ENCODE measurements at places on chromosomes 6 and 20. TPM values are rescaled to one million over a fixed set of nuclear protein-coding genes. Genes with fewer than 3 reads are reported as not detected.

DNA sequence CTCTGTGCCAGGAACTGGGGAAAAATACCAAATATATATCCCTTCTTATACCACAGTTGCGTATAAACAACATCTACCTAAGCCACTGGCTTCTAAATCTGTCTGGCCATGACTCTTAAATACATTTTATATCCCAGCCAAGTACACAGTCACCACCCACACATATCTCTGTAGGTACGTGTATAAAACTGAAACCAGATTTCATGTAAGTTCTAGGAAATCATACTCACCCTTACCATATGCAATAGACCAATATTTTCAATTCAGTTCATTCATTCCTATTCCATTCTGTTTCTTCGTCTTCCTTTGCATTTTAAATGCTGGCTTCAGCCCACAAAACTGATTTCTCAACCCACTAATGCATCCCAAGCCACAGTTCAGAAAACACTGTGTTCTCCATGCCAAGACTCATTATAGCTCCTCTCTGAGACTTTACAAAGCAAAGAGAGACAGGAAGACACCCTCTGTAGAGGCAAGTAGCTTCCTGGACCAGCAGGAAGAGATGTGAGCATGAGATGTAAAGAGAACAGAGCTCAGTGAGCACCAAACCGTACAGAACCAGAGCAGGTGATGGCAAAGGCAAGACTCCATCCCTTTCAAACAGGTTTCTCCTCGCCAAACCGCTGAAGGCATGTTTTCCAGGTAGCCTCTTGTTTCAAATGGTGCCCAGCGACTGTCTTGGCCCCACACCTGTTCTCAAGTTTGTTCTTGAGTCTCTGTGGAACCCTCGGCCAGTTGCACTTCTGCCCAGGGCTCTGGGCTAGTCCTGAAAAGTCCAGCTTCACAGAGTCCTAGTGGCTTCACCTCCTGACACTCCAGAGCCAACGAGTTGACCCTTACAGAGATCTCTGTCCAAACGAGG, 18.7 kb downstream of the FAM50B start:
- no peak for DNase-seq

GRCh38 chr20:40763646-40764295, 74.7 kb upstream of the MAFB start:
- no peak for DNase-seq

- no peak for DNase-seq
Observed at GRCh38 chr6:34560366-34561226, 4.5 kb upstream of the SPDEF start.

GRCh38 chr6:43776799-43777776, 7.1 kb downstream of the VEGFA start:
- no peak for DNase-seq

DNA sequence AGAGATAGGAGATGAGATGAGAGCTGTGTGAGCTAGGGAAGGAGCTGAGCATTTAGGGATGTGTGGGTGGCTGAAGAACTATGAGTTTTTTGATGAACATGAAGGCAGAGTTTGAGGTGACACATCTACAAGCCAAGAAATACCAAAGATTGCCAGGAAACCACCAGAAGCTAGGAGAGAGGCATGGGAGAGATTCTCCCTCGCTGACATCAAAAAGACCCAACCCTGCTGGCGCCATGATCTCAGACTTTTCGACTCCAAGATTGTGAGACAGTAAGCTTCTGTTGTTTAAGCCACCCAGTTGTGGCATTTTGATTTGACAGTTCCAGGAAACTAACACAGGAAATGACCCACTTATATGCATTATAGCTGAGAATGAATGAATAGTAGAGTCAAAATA, 790.9 kb downstream of the TFAP2A start:
- DNase-seq: no peak

DNA sequence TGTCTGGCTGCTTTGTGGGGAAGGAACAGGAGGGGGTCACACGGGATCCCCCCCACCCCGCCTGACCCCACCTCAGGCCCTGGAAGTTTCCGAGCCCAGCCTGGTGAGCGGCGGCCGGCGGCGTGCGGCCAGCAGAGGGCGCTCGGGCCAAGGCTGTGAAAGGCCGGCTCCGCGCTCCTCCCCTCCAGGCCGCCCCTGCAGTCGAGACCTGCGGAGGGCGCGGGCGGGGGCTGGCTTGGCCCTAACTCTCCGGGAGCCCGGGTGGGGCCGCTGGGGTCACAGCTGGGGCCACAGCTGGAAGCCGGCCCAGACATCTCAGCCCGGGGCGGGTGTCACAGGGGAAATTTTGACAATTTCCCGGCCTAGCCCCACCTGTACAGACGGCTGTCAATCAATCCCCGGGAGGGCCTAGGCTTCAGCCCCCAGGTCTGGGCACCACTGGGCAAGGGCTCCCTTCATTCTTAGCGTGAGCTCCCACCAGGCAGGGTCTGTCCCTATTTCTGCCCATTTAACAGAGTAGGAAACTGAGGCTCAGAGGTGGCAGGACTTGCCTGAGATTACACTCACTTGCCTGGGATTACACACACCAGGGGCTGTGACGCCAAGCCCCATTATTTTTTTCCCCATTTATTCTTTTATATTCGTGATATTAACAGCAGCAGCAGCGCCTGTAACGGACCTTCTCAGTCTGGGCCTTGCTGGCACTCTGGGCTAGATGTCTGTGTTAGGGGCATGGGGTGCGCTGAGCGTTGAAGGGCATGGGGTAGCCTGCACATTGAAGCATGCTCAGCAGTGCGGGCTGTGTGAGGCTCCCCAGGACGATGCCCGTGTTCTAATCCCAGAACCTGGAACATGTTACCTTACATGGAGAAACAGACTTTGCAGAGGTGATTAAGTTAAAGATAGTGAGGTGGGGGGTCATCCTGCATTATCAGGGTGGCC, 23.0 kb downstream of the ZBP1 start:
- peak; percentile 82 for DNase-seq

DNA sequence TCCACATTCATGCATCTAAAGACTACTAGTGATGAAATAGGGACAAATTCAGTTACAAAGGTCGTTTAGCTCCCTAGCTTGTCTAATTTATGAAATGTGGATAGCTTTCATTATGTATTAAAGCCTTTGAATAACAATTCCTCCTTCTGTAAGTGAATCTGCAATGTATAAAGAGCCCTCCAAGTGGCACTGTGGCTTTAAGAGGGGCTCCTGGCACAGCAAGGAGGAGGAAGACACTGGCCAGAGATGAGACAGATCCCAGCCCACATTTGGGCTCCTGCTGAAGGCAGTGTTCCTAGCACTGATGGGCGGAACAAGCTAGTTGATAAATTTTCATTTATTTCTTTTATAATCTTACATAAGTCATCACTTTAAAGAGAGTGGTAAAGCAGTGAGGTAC, 17.6 kb upstream of the FUCA2 start:
- no peak for DNase-seq

DNA sequence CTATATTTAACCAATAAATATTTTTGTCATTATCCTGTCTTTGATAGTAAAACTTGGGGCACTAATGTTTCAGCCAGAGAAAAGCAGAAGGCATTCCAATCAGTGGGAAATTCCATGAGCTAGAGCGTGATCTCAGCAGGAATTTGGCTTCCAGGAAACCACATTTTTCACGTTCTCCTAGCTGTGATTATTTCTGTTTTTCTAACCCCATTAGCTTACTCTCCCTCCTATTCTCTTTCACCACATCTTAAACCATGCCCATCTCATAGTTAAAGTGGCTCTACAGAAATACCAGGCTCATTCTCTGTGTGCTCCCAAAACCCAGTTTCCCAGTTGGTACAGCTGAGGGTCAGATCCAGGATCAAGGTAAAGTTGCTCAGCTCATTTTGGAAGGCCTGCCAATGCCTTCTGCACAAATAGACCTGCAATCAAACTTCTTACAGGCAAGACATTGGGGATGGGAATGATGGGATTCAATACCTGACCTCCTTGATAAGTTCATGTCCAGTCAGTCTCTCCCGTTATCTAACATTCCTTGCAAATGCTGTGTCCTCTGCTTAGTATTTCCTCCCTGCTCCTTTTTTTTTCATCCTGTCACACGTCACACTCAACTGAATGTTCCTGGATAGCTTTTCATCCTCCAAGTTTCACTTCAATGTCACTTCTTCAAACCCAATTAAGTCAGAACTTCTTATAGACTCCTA, 33.1 kb upstream of the TMEM30A start:
- DNase-seq: no peak

DNA sequence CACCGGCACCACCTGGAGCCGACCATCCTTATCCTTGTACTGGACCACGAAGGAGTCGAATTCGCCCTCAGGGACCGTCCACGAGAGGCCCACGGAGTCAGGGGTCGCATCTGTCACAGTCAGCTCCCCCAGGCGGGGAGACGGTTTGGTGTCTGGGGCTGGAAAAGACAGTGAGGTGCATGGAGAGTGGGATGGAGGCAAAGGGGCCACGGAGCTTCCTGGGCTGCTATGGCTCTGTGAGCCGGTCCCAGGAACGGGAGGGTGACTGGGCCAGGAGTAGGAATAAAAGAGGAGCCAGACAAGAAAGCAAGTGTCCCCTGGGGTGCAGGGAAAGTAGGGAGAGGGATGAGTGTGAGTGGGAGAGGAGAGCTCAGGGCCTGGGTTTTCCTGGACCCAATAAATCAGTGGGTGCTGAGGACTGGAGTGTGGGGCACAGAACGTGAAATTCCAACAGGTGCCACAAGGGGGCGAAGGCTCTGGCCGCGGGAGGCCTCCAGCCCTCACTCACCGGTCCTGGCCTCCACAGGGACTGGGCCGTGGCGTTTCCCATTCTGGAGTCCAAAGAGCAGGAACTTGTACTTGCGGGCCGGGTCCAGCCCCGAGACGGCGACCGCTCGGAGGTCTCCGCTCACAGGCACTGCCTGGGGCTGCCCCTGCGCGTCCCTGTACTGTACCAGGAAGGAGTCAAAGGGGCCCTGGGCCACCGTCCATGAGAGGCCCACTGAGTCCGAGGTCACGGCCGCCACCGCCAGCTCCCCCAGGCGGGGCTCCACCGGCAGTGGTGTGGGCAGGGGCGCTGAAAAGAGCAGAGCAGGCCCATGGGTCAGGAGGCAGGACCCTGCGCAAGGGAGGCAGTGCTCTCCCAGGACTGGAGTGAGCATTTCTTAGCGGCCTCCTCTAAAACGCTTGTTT, 9.9 kb downstream of the CYP21A2 start:
- DNase-seq: peak; percentile 77

DNA sequence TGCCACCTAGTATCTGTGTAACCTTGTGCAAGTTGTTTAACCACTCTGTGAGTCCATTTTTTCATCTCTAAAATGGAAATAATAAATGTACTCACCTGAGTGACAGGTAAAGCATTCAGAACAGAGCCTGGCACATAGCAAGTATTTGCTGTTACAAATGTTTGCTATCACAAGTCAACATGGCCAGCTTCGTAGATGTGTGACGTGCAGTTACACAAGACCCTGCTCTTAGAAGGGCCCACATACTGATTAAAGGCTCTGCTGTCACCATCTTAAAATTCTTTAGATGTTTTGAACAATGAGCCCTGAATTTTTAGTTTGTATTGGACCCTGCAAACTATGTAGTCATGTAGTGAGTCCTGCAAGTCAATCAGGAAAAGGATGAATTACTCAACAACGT, 40.4 kb upstream of the KIAA1586 start:
- DNase-seq: no peak

- DNase-seq: no peak
Observed at GRCh38 chr6:131354356-131354755, 218.7 kb upstream of the ARG1 start.

DNA sequence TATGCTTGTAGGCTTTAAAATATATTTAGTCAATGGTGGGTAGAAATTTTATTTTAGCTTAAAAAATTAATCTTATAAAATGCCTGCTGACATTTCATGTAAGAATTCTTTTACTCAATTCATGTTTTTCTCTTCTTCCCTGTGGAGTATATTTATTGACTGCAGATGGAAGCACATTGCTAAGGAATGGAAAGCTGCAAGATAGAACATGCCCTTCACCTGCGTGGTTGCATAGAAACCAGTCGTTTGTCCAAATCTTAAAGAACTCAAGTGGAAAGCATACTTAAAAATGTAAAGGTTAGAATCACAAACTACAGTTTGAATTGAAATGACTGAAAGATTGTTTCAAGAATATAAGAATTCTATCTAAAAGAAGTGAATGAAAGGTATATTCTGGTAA, 30.7 kb downstream of the C6orf163 start:
- no peak for DNase-seq

- DNase-seq: peak; percentile 78
Observed at GRCh38 chr6:33589731-33590530, 9.9 kb upstream of the BAK1 start.

- DNase-seq: no peak
Observed at GRCh38 chr20:32302507-32302872, 25.0 kb downstream of the KIF3B start.

- no peak for DNase-seq
Observed at GRCh38 chr6:69489970-69490369, 306.8 kb downstream of the LMBRD1 start.

GRCh38 chr6:32393665-32394420, 13.1 kb downstream of the BTNL2 start:
- no peak for DNase-seq

GRCh38 chr6:109336221-109336961, 45.9 kb downstream of the CD164 start:
- DNase-seq: no peak

DNA sequence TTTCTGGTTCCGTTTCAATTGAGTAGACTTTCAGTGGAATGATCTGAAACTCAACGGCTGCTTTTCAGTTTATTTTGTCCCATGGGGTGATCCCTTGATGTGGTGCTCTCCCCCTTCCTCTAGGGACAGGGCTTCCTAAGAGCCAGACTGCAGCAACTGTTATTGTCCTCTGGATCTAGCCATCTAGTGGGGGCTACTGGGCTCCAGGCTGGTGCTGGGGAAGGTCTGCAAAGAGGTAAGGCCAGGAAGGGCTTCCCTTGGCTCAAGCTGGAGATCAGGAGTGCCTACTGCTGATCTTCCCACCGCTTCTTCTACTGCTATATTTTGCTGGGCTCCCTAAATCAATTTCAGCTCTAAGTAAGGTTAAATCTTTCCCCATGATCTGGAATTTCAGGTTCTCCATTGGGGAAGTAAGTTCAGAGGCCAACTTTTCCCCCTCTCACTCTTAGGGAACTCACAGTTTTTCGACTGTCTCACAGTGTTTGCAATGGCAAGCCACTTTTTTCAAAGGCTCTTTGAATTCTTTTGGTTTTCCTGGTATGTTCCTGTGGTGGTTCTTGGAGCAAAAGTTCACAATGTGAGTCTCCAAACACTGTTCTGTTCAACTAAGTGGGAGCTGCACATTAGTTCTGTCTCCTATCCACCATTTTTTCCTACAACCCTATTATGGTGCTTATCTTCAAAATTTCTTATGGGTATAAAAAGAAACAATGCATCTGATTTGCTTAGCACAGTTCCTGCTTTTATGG, 286.2 kb upstream of the EXOC2 start:
- no peak for DNase-seq

- DNase-seq: peak; percentile 92
Observed at GRCh38 chr6:150072201-150072600, 3.3 kb upstream of the ULBP3 start.

- DNase-seq: no peak
Observed at GRCh38 chr20:2114990-2115681, 13.5 kb downstream of the STK35 start.

SLC32A1 gene
- not detected for total RNA-seq

TRIM27 gene
- total RNA-seq: 46.6 TPM

MAPK13 gene
- 71.7 TPM for total RNA-seq

STMND1 gene
- 4.9 TPM for total RNA-seq

NHSL1 gene
- 63.7 TPM for total RNA-seq

TLDC2 gene
- total RNA-seq: 1.3 TPM

FAM217A gene
- not detected for total RNA-seq

SYTL3 gene
- total RNA-seq: 13.9 TPM

PRICKLE4 gene
- total RNA-seq: 12.1 TPM

ZNF165 gene
- 2.2 TPM for total RNA-seq

FBXO9 gene
- total RNA-seq: 112 TPM

GTF2H4 gene
- 37.1 TPM for total RNA-seq

VIP gene
- total RNA-seq: 1.5 TPM

KIF25 gene
- total RNA-seq: 0.56 TPM

FKBP1C gene
- 1.1 TPM for total RNA-seq

ARFGEF3 gene
- 33.8 TPM for total RNA-seq

Measured in lower lobe of right lung (tissue), 2 donors.